SIG-M5 (cell line): ENCODE measurements at places on chromosomes 5 and 9.

DNA sequence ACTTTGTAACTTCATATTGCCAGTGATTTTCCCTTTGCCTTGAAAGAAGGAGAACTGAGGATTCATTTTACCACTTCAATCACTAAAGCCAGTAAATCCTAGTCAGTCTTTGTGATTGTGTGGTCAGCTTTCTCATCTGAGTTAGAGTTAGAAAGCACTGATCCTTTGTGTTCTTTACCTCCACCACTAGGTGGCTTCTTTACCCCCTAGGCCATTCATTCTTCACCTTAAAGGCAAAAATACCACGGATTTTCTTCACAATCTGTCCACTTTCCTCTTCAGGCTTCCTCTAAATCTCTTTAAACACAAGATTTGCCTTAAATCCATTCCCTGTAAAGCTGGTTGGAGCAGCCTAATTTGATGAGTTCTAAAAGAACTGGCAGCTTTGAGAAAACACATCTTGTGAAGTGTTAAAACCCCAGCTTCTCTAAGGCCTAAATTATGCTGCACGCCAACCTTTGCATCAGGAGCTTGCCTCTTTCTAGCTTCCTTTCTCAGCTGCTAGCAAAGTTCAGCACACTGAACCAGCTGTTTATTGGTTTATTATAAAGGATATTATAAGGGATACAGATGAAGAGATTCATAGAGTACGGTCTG lies 20.4 kb downstream of the BDP1 start:
- DNase-seq = no peak

DNA sequence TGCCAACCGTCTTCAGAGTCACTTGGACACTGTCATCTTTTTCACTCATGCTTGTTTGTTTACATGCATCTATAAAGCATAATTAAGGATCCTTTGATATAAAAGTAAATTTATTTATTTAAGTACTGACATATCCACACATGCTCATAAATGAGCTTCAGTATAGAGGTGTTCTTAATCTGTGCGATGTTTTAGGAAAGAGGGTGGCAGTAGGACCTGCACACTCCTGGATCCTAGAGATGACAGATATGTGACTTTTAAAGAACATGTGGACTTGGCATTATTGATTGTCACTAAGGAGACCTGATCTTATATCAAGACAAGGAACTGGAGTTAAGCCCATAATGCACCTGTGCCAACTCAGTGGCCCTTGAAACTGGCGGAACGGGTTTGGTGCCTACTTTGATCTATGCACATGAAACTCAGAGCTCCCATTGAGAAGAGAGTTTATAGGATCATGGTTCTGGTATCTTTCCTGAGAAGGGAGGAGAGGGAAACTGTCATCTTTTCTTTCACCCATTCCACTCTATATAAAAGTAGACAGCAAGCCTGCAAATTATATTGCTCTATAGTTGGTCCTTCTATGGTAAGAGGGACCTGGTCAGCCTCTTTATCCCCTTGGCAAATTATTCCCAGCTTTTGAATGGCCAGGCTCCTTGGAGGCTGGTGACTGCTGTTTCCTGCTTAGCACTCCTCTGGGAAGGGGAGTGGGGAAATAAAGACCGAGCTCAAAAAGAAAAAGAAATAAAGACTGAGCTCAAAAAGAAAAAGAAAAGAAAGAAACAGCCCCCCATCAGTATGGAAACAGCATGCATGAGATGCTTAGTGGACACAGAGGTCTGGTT lies 57.8 kb upstream of the LIFR start:
- no peak for DNase-seq

GRCh38 chr9:70113403-70114022 lies 69.9 kb downstream of the MAMDC2 start:
- DNase-seq = no peak

GRCh38 chr9:121537283-121537682 lies 37.6 kb upstream of the GGTA1 start:
- DNase-seq = no peak

GRCh38 chr9:128286440-128286839 lies 10.4 kb downstream of the SWI5 start:
- DNase-seq = no peak

- DNase-seq = no peak
These were observed 40.3 kb downstream of the SLC24A2 start for GRCh38 chr9:19748278-19749126.

- no peak for DNase-seq
These were observed 196.2 kb downstream of the FRMD3 start for GRCh38 chr9:83342006-83342405.

GRCh38 chr9:104863180-104863883 lies 64.6 kb downstream of the ABCA1 start:
- no peak for DNase-seq

DNA sequence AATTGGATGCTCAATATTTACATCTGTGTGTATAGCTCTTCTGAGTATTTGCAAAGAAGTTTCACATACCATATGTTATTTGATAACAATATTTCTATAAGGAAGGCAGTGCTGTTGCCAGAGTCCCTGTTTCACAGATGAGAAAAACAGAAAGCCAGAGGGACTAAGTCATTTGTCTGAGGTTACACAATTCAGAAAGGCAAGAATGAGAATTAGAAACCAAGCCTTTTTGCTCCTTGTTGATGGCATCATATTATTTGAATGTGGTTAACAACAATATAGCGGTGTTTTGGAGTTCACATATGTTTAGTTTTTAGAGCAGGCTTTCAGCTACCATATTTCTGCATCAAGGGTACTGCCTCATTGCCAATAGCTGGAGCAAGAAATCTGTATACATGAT lies 110.9 kb upstream of the PRLR start:
- DNase-seq = no peak

DNA sequence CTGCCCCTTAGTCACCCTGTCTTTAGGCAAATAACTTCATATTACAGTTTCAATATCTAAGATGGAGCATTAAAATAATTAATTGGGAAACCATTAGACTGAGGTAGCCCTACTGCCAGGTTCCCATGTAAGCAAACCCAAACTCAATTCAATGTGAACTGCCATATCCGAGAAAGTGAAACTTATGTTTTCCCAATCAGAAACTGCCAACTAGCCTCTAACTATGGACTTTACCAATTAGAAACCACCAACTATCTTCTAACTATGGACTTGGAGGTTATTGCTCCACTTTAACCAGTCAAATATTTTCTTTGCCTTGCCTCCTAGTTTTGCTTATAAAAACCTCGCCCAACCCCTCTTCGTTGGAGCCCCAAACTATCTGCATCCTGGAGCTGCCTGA lies 218.5 kb downstream of the ENC1 start:
- DNase-seq = no peak

DNA sequence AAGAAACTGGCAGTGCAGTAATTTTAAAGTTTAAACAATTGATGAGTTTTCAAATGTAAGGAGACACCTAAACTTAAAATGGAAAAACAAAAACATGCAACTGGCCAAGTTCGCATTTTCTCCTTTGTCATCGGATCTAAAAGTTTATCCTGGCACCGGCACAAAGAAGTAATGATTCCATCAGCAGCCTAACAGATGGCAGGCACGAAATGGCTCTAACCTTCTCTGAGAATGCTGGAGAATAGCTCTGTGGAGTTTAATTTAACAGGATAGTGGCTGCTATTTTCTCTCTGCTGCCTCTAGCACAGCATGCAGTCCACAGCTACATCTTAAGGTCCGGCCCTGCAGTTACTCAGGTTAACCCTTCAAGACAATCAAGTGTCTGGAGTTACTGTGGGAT lies 82.2 kb downstream of the PRELID2 start:
- no peak for DNase-seq

DNA sequence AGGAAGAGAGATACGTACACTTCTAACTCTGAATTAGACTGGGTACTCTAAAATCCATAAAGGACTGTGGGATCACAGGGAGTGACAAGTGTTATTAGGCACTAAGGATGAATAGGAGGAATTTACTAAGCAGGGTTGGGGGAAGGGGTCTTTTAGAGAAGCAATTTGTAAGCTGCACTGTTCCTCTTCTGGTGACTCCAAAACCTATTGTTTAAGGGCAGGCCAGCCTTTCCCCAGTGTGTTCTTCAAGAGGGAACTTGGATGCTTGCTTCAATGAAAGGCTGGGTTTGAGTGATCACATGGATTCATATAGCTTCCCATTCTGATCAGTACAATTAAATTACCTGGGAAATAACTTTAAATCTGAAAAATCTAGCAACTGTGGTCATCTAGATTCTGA lies 71.8 kb downstream of the STX17 start:
- no peak for DNase-seq

- DNase-seq = peak; percentile 8
These were observed 396.5 kb upstream of the RPS23 start for GRCh38 chr5:82674671-82675070.

DNA sequence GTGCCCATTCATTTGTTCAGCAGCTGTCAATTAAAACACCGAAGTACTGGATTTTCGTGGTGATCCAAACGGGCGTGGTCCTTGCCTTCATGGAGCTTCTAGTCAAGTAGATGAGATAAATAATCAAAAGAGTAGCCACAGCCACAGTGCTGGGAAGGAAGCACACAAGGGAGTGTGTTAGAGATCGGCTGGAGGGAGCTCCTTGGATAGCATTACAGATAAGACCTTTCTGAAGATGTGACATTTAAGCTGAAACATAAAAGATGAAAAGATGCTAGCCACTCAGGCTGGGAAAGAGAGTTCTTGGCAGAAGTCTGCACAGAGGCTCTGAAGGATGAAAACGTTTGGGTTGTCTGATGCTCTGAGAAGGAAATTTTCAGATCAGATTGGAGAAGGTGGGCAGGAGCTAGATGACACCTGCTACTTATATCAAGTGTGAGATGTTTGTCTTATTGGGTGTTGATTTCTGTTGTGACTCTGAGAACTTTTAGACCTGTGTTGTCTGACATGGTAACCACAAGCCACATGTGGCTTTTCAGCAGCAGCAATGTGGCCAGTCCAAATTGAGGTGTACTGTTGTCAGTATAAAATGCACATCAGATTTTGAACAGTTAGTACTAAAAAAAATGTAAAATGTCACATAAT lies 123.9 kb downstream of the TLE4 start:
- DNase-seq = no peak

DNA sequence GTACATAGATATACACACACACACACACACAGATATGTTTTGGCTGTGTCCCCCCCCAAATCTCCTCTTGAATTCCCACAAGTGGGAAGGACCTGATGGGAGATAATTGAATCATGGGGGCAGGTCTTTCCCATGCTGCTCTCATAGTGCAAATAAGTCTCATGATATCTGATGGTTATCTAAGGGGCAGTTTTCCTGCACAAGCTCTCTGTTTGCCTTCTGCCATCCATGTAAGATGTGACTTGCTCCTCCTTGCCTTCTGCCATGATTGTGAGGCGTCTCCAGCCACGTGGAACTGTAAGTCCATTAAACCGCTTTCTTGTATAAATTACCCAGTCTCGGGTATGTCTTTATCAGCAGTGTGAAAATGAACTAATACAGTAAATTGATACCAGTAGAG lies 15.9 kb upstream of the ALDOB start:
- no peak for DNase-seq

- no peak for DNase-seq
These were observed 459.0 kb downstream of the TLE4 start for GRCh38 chr9:80030801-80031200.

- DNase-seq = no peak
These were observed 29.9 kb upstream of the NKD2 start for GRCh38 chr5:978693-979092.

- no peak for DNase-seq
These were observed 3.6 kb upstream of the DOCK8 start for GRCh38 chr9:211036-211435.

DNA sequence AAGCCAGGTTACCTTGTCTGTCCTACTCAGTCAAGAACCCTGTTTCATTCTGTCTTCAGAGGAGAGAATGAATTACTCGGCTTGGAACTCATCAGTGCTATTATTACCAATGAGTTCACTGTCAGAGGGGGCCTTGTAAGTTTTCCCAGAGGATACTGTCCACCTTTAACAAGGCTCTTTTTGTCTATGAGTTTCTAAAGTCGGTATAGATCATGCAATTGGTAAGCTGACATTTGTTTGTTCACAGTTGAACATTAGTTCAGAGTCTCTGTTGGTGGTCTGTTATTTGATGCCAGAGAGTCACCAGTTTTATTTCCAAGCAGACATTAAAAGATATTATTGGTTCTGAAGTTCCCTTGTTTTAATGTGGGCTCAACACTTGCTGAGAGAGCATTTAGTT lies 58.1 kb upstream of the DHFR start:
- DNase-seq = no peak

GRCh38 chr5:32726086-32726557 lies 15.0 kb downstream of the NPR3 start:
- no peak for DNase-seq

DNA sequence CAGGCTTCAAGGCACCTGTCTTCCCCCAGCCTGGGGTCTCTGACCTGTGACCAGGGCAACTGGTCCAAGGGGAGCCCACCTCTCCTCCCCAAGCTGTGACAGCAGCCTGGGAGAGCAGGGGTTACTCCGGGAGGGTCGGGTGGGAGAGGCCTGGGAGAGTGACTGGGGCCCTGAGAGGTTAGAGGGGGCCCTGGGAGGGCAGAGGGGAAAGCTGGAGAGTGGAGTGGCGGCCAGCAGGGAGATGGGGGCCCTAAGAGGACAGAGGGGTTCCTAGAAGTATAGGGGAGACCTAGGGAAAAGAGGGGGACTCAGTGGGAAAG lies 302 bp downstream of the LCN9 start:
- no peak for DNase-seq

DNA sequence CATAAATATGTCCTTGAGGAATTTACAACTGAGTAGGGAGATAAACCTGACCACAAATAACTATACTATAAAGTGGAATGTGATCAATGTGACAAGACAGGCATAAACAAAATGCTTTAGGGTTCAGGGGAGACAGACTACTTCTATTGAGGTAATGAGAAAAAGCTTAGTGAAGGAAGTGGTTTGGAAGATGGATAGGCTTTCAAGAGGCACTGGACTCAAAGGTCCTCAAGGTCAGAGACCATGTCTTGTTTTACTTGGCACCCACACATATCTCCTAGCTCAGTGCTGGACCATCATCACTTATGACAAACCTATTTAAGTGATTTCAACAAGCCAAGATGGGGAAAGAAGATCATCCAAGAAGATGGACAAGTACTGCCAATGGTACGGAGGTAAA lies 257.8 kb downstream of the BNC2 start:
- no peak for DNase-seq

GRCh38 chr5:36355516-36355915 lies 53.8 kb upstream of the RANBP3L start:
- no peak for DNase-seq

- no peak for DNase-seq
These were observed 576.7 kb upstream of the ZNF462 start for GRCh38 chr9:106286249-106286648.

- DNase-seq = no peak
These were observed 101.2 kb downstream of the AOPEP start for GRCh38 chr9:94827584-94828304.
